ENCODE measurements at places on chromosomes 4 and X. TPM values are rescaled to one million over a fixed set of nuclear protein-coding genes. Genes with fewer than 3 reads are reported as not detected.

MGARP gene
- total RNA-seq, result not detected

CD38 gene
- 0.39 TPM for total RNA-seq

IL3RA gene
- total RNA-seq, result 5.7 TPM

MAPK10 gene
- 18.3 TPM for total RNA-seq

PAK3 gene
- total RNA-seq, result 6.7 TPM

ADH1A gene
- not detected for total RNA-seq

COL25A1 gene
- 8.6 TPM for total RNA-seq

PPP4R3C gene
- not detected for total RNA-seq

GIMD1 gene
- total RNA-seq, result not detected

DCAF12L1 gene
- total RNA-seq, result 0.89 TPM

CXCL1 gene
- total RNA-seq, result 1.9 TPM

GPR82 gene
- 0.20 TPM for total RNA-seq

TMSB15A gene
- 9.3 TPM for total RNA-seq

F11 gene
- not detected for total RNA-seq
